Epithelial cell of prostate (primary cell): ENCODE measurements at places on chromosomes 16 and 17.

- no peak for DNase-seq
Measured at GRCh38 chr17:50767446-50767845, at the start of gene ANKRD40CL. Gene ANKRD40CL, minus strand, starts transcription at chr17:50767518. Its CDS starts 605 bp downstream, at chr17:50766913.

DNA sequence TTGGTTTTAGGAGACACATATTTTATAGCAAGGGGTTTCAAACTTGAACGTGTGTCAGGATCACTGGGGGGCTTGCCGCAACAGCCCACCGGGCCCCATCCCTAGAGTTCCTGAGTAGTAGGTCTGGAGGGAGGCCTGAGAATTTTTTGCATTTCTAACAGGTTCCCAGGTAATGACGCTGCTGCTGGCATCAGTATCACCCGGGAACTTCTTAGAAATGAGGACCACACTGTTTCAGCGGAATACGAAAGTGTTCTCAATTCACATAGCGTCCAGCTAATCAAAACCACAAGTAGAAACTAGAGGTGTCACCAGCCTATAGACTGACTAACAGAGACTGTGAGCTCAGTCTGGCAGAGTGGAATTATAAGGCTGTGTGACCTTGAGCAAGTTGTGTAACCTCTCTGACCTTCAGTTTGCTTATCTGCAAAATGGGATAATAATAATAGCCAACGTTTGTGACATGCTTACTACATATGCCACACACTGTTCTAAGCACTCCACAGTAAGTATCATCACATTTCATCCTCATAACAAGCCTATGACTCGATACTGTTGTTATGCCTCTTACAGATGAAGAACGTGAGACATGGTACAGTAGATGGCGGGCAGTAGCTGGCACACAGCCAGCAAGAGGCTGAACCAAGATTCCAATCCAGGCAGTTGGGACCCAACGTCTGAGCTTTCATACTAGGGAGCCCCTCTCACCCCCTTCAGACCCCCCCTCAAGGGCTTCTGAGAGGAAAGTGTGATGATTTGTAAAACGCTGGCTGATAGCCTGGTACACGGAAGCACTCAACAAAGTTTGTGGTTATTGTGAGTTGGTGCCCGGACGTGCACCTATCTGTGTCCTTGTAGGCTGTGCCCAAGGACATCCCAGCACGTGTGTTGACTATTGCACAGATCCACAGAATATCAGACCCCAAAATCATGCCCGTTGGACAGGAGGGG lies 4.6 kb upstream of the ICAM2 start:
- DNase-seq: no peak

DNA sequence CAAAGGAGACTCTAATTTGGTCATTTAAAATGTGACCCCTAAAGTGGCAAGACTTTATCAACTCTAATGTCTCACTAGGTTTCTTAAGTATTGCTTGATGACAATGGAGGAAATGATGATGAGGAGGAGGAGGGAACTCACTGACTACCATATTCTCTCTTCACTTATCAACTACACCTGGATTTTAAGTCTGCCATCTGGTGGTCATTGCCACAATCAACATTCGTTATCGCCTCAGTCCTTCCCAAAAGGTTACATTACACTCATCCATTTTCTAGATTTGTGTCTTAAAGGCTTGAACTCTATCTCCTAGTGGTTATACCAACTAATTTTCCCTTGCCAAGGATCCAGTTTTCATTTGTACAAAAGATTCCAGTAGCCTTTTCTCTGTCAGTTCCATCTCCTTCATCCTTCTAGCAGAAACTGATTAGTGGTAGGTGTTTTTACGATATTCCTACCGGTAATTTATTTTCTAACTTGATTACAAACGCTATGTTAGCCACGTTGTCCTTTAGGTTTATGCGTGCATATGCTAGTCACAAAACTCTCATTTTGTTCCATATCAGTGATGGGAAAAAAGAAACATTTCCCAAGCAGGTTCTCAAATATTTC lies 114.6 kb upstream of the NOG start:
- DNase-seq: no peak

DNA sequence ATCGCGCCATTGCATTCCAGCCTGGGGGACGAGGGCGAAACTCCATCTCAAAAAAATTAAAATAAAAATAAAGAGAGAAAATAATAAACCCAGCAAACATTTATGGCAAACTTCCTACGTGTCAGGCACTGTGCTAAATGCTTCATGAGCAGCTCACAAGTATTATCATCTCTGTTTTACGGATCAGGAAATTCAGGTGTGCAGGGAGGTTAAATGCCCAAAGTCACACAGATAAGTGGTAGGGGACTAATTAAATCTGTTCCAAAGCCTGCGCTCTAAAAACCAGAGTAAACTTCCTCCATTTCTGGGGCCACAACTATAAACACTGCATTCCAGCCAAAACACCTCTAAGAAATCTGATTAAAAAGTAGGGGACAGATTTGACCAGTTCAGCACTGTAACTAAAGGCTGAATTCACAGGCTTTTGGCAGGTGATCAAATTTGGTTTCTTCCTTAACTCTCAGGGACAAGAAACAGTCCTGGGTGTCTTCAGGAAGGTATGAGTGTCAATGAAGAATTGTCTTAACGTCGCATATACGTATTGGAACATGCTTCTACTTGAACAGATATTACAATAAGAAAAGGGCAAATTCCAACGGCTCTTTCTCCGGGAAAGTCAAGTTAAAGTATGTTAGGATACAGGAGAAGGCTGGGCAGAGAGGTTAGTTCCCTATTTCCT lies 996 bp downstream of the STRADA start:
- DNase-seq: no peak

DNA sequence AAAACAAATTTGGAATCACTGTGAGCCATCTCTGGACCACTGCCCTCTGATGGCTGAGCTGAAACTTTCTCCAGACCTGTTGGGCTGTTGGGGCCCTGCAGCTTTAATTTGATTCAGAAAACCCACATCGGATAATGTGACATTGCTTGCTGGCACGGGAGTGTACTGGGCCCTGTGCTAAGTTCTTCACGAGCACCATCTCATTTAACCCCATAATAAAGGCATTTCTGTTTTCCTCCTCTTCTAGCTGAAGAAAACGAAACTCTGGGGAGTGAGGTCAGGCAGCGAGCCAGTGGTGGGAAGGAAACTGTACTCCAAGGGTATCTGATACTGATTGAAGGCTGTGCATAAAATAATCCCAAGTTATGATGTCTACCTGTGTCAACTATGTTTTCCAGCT lies 34.5 kb upstream of the TNRC6A start:
- DNase-seq: no peak

DNA sequence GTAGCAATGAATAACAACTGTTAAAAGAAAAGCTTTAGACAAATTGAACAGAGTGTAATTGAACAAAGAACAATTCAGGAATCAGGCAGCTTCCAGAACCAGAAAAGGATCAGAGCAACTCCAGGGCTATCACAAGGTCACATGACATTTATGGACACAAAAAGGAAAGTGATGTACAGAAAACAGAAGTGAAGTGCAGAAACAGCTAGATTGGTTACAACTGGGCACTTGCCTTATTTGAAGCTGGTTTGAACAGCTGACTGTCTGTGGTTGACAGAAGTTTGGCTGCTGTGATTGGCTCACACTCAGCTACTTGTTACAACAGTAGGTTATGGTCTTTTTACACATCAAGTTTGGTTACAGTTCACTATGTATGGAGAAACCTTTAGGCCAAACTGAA lies 14.8 kb downstream of the EFCAB5 start:
- DNase-seq: no peak

DNA sequence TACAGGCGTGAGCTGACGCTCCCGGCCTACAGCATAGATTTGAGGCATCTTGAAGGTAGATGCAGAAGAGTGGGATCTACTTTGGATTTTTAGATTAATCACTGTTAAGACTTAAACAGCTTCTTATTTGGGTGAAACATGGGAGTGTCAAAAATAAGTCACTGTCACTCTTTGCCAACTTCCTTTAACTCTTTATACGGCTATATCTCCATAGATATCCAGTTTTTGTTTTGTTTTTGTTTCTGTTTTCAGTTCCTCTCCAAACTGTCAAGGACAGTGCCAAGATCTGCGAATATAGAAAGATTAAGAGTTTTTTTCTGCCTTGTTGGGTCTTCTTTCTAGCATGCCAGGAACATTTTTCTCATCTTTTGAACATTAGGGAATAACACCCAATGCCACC lies 706.1 kb downstream of the WWOX start:
- DNase-seq: no peak

GRCh38 chr17:8360260-8360659 lies 16.2 kb downstream of the KRABD2 start:
- DNase-seq: no peak

DNA sequence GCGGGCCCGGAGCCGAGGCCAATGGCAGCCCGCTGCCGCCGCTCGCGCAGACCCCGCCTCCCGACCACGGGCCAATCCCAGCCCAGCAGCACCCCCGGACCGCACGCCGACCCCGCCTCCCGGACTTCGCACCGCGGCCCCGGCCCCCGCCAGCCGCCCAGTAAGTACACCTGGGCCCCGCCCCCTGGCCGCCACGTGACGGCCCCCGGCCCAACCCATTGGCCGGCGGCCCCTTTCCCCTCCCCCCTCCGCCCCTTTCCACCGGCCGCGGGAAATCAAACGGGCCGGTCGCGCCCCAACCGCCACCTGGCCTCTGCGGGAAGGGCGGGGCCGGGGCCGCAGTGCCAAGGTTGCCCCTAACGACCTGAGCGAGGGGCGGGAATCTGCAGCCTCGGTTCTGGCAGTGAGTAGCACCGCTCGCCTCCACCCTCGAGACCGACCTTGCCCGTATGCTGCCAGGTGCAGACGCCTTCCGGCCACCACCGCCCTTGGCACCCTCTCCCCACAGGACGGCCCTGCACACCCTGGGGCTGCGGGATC lies at the start of gene YBX2:
Gene YBX2 (minus strand): TSS at position 26 of the 540 bp plus-strand sequence. CDS start 139 bp downstream, outside the sequence.
- DNase-seq: no peak

GRCh38 chr16:877242-878071 lies 76.9 kb upstream of the GNG13 start:
- no peak for DNase-seq

DNA sequence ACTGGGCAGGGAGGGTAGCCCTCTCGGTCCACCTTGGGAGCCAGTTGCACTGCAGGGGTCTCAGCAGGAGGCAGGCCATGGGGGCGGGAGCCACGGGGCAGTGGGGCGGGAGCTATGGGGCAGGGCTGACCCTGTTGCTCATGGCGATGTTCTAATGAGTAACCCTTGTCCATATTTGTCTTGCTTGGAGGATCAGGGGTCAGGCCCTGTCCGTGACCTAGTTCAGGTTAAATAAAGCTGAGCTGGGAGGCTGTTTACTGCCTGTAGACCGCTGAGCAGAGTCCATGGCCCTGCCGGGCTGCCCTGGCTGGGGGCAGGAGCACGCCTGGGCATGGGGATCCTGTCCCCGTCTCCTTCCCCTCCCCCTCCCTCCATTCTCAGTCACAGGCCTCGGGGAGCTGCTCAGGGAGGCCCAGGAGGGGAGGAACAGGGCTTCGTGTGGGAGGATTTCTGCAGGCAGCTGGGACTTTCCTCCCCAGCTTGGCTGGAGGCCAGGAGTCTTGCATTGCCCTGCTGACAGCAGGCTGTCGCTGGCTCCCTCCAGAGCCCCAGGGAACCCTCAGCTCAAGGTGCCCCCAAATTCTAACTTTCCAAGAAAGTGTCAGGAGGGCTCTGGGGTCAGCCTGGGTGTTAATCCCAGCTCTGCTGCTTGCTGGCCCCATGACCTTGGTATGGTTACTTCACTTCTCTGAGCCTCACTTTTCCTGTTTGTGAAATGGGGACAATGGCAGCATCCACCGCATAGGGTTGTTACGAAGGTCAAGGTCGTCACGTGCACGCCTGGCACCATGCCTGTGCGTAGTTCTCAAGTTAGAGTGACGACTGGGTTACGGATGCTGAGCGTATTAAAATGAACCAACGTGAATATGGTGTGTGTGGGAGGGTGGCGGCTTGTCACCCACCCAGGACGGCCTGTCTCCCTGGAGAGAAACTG lies 6.1 kb upstream of the SERPINF2 start:
- DNase-seq: no peak

- no peak for DNase-seq
Measured at GRCh38 chr16:88938777-88939244, 38.2 kb downstream of the CBFA2T3 start.

GRCh38 chr17:47622180-47622549 lies 27.6 kb upstream of the KPNB1 start:
- no peak for DNase-seq

- no peak for DNase-seq
Measured at GRCh38 chr16:29315046-29315445, 91.5 kb downstream of the NPIPB11 start.

GRCh38 chr17:21209511-21210175 lies 4.3 kb downstream of the TMEM11 start:
- DNase-seq: no peak

GRCh38 chr16:61083711-61084110 lies 952.5 kb downstream of the CDH8 start:
- DNase-seq: no peak

DNA sequence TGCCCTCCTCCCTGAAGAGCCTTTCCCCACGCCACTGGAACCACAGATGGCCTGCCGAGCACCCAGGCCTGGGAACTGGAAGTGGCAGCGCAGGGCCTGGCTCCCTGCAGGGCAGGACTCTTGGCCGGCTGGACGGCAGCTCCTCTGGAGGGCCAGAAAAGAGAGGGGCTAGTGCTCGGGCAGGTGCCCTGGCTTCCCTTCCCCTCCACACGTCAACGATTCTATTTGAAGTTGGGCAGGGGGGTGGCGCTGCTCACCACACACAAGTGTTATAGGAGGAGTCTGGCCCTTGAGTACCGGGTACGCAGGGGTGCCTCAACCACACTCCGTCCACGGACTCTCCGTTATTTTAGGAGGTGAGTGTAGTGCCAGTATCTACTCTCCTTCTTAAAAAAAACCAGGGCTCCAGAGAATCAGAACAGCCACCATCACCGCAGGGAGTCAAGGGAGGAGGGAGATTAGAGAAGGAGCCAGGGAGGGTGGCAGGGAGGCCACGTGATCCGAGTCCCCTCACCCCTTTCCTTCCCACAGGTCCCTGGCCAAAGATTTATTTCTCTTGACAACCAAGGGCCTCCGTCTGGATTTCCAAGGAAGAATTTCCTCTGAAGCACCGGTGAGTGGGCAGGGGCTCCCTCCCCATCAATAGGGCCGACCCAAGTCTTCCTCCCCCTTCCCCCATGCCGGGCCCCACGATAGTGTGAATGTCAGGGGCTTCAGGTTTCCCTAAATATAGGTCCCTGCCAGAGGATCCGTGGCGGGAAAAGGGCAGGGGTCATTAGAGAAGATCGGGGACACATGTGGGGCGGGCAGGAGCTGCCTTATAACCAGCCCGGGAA lies 1.4 kb upstream of the ALDOA start:
- no peak for DNase-seq

- DNase-seq: no peak
Measured at GRCh38 chr17:51272812-51273211, 12.5 kb downstream of the UTP18 start.

- DNase-seq: no peak
Measured at GRCh38 chr16:57616876-57617275, 11.6 kb upstream of the ADGRG1 start.

DNA sequence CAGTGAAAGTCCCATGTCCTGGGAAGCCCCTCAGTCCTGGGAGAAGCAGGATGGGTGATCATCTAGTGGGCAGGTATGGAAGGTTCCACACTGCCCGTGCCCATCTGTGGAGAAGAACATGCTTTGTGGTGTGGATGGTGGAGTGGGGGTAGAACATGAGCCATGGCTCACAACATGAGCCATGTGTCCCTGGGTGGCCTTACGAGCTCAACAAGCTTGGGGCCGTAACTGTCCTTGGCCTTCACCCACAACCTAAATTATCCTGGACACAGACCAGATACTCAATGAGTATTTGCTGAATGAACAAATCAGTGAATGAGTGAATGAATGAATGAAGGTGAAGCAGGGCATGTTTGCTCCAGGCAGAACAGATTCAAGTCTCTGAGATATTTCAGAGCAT lies 13.5 kb downstream of the SOX8 start:
- DNase-seq: no peak
